Upper lobe of left lung (tissue), 6 donors: ENCODE measurements at places on chromosomes 5 and 9. TPM values are rescaled to one million over a fixed set of nuclear protein-coding genes. Genes with fewer than 3 reads are reported as not detected.
A peak's percentile ranks its signal among the peaks of the same experiment; 100 is the strongest.

GRCh38 chr9:128714586-128715435 is 9.1 kb downstream of the ZDHHC12 start:
- no peaks in the 10 kb centered on the region for H3K27me3 ChIP-seq
- DNase-seq, result no peak
- H3K4me1 ChIP-seq, result no peaks in the 10 kb centered on the region
- H3K4me3 ChIP-seq, result no peak overlapping the region

SLC22A4 gene
- total RNA-seq, result 17.8 TPM

DNA sequence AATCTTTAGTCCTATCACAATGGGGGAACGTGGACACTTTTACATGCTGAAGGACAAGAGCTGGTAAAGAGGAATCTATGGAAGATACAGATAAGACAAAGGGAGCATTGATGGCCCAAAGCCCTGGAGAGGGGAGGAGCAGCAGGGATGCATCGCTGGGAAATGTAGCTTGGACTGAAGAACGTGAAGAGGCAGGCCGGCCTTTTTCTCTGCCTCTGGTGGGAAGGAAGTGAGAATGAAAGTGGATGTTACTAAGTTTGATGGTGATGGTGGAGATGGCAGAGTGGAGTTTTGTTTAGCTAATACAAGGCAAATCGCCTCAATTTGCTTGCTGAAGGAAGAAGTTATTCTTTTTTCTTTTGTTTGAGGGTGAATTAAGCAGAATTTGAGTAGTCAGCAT is 124.6 kb upstream of the TAF11L2 start:
- no peak overlapping the region for H3K27ac ChIP-seq
- DNase-seq, result no peak
- H3K4me3 ChIP-seq, result no peak overlapping the region
- H3K27me3 ChIP-seq, result no peaks in the 10 kb centered on the region
- H3K4me1 ChIP-seq, result no peaks in the 10 kb centered on the region
- H3K36me3 ChIP-seq, result no peaks in the 10 kb centered on the region

- peak; percentile 54 for DNase-seq
- H3K27ac ChIP-seq, result no peak overlapping the region
Observed at GRCh38 chr5:171578829-171579491, 159.5 kb downstream of the FGF18 start.

C5orf52 gene
- total RNA-seq, result not detected
